ENCODE measurements at places on chromosomes 2 and 18. TPM values are rescaled to one million over a fixed set of nuclear protein-coding genes. Genes with fewer than 3 reads are reported as not detected.

Gene CIB4
- not detected for total RNA-seq

Gene PROKR1
- total RNA-seq, result not detected

Gene ROCK2
- 26.3 TPM for total RNA-seq

Gene SCN3A
- not detected for total RNA-seq

Gene GPC1
- 1.8 TPM for total RNA-seq

Gene RIT2
- total RNA-seq, result not detected

Gene TCF23
- total RNA-seq, result not detected

Gene MEP1B
- 0.20 TPM for total RNA-seq

Gene MATN3
- not detected for total RNA-seq

Gene FBXO15
- 0.90 TPM for total RNA-seq

Gene THAP4
- 55.9 TPM for total RNA-seq

Gene PFN4
- total RNA-seq, result not detected

DNA sequence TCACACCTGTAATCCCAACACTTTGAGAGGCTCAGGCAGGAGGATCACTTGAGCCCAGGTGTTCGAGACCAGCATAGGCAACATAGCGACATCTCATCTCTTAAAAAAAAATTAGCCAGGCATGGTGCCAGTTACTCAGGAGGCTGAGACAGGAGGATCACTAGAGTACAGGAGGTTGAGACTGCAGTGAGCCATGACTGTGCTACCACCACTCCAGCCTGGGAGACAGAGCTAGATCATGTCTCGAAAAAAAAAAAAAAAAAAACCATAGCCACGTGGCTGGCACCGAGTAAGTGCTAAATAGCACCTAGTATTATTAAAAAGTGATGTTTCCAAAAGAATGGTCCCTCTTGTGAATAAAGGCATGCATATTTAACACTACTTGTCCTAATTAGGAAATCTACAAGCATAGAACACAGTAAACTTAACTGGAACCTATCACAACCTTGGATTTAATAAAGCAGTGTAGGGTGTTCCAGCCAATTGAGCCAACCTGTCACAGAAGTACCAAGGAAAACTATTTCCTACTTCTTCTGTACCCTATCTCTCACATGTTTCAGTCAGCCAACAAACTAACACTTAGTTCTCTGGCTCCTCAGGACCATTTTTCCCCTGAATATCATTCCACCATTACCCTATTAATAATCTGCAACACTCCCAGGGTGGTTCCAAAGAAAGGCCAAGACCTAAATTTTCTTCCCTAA, 8.8 kb downstream of the RAB1A start:
- DNase-seq, result no peak
- H3K27me3 ChIP-seq, result no peaks in the 10 kb centered on the region
- H3K36me3 ChIP-seq, result no peaks in the 10 kb centered on the region
- H3K4me3 ChIP-seq, result no peak overlapping the region

GRCh38 chr2:82098617-82099016, 1794.1 kb upstream of the LRRTM1 start:
- no peak for DNase-seq
- H3K27ac ChIP-seq, result no peak overlapping the region
- H3K4me3 ChIP-seq, result no peak overlapping the region
- no peaks in the 10 kb centered on the region for H3K4me1 ChIP-seq

- H3K4me3 ChIP-seq, result no peak overlapping the region
- H3K36me3 ChIP-seq, result no peaks in the 10 kb centered on the region
- no peak for DNase-seq
- H3K27me3 ChIP-seq, result peaks cover under 1% of the 10 kb centered on the region
- no peak overlapping the region for H3K27ac ChIP-seq
- H3K4me1 ChIP-seq, result no peaks in the 10 kb centered on the region
Measured at GRCh38 chr2:46878886-46879285, 36.7 kb downstream of the MCFD2 start.

- H3K4me1 ChIP-seq, result peaks cover 53% of the 10 kb centered on the region
- no peaks in the 10 kb centered on the region for H3K36me3 ChIP-seq
- DNase-seq, result no peak
- H3K27me3 ChIP-seq, result no peaks in the 10 kb centered on the region
- H3K27ac ChIP-seq, result peak overlapping the region; percentile 24
Measured at GRCh38 chr2:54979321-54980044, 70.8 kb downstream of the RTN4 start.

GRCh38 chr2:168708080-168708479, 94.4 kb upstream of the NOSTRIN start:
- H3K36me3 ChIP-seq, result no peaks in the 10 kb centered on the region
- H3K27ac ChIP-seq, result no peak overlapping the region
- H3K4me3 ChIP-seq, result no peak overlapping the region

- no peak overlapping the region for H3K27ac ChIP-seq
- DNase-seq, result no peak
- peaks cover 6% of the 10 kb centered on the region for H3K4me1 ChIP-seq
- peaks cover 4% of the 10 kb centered on the region for H3K36me3 ChIP-seq
- H3K4me3 ChIP-seq, result no peak overlapping the region
Measured at GRCh38 chr2:217784996-217785543, 217.7 kb downstream of the TNS1 start.

DNA sequence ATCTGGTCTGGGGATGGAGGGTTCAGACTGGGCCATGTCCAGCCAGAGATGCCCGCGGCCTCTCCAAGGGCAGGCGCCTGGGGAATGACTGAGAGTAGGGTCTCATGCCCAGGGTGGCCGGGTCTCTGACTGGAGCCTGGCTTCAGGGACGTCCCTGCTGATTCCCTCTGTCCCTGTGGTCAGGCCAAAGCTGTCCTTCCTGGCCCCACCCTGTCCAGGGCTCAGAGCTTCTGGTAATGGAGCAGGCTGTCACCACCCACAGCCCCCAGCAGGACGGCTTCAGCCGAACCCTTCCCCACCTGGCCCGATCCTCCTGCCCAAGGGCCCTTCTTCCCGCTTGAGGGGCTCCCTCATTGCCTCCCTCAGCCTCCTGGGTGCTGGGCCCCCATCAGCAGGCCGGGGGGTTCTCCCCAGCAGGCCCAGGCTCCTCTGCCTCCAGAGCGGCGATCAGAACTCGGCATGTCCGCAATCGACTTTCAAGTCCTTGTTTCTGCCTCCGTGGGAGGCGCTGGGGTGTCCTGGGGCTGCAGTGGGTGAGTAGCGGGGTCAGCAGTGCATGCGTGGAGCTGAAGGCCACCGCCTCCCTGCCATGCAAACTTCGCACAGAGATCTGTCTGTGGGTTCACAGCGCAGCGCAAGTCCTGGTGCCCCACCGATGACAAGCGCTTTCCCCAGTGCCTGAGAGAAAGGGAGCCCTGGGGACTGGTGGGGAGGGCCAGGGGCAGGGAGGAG, 18.3 kb downstream of the RAMP1 start:
- peaks cover 6% of the 10 kb centered on the region for H3K4me1 ChIP-seq
- no peaks in the 10 kb centered on the region for H3K27me3 ChIP-seq
- no peaks in the 10 kb centered on the region for H3K36me3 ChIP-seq
- no peak overlapping the region for H3K27ac ChIP-seq

GRCh38 chr2:36516136-36516870, 81.7 kb downstream of the FEZ2 start:
- H3K4me1 ChIP-seq, result no peaks in the 10 kb centered on the region
- H3K27me3 ChIP-seq, result no peaks in the 10 kb centered on the region
- no peak overlapping the region for H3K27ac ChIP-seq
- H3K4me3 ChIP-seq, result no peak overlapping the region
- no peak for DNase-seq

- peak; percentile 99 for DNase-seq
- H3K4me1 ChIP-seq, result peaks cover 13% of the 10 kb centered on the region
- H3K36me3 ChIP-seq, result no peaks in the 10 kb centered on the region
- peak overlapping the region; percentile 84 for H3K27ac ChIP-seq
Measured at GRCh38 chr2:128027278-128027800, 520 bp downstream of the SAP130 start.

DNA sequence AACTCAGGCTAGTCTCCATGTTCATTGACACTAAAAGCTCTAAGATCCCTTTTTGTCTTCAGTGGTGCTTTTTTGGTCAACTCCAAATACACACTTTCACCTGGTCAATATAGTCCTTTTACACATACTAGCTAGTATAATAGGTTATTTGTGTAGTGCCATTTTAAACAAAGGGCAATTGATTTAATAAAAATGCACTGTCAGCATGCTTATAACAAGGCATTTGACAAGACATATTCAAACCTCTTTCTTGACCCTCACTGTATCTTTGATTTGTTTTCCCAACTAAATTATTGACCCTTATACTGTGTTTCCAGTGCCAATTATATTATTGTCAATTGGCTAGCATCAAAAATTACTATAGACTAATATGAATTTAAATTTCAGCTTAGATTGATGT, 1117.6 kb upstream of the DDX18 start:
- H3K4me3 ChIP-seq, result no peak overlapping the region
- no peak overlapping the region for H3K27ac ChIP-seq
- no peak for DNase-seq
- peaks cover 4% of the 10 kb centered on the region for H3K36me3 ChIP-seq
- H3K27me3 ChIP-seq, result no peaks in the 10 kb centered on the region

GRCh38 chr2:58293056-58293455, 51.9 kb upstream of the FANCL start:
- H3K4me1 ChIP-seq, result no peaks in the 10 kb centered on the region
- no peak for DNase-seq
- peaks cover 19% of the 10 kb centered on the region for H3K27me3 ChIP-seq

DNA sequence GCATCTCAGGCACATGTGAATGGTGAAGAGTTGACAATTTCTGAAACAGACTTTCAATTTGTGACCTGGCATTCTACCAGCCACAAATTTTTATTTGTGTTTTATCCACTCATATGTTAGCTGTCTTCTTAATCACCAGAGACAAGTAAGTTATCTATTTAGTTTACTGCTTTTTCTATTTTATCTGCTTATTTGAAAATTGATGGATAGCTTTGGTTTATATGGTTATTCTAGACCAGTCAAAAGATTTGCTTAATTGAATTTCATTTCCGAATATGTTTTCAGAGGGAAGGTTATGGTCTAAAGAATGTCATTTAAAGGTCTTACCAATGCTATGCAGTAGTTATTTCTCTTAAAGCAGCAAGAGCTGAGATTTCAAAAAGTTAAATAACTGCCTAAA, 43.5 kb upstream of the LRRTM1 start:
- peaks cover 4% of the 10 kb centered on the region for H3K36me3 ChIP-seq
- no peaks in the 10 kb centered on the region for H3K27me3 ChIP-seq
- H3K27ac ChIP-seq, result no peak overlapping the region
- H3K4me1 ChIP-seq, result no peaks in the 10 kb centered on the region

DNA sequence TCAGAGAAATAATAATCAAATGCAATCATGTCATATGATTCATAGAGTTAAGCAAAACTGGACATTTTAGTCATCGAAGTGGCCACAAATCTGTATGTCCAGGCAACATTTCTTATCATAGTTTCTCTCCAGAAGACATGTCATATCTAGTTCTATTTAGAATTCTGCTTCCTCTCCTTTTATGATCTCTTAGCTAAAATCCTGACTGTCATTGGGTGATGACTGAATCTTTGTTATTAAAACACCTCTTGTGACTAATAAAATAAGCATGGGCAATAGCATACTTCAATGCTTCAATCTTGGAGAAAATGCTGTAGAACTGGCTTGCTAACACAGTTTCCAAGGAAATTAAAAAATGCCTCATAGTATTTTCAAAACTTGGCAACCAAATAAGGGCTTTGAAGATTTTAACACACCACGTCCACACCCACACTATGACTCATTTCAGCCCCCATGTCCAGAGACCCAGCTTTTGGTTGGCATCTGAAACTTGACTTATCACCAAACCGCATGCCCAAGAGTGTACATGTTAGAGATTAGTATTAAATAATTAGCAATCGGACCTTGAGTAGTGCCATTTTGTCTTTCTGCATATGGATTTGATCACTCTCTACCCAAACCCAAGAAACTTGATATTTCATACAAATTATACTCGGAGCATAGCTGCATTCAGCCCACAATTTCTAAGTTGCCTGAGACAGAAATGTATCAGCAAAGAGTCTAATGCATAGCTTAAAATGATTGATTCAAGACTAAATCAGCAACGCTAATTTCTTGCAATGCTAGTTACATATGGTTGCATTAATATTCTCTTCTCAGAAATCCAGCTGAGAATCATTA, 106.5 kb upstream of the ETAA1 start:
- no peaks in the 10 kb centered on the region for H3K4me1 ChIP-seq
- DNase-seq, result no peak
- H3K27ac ChIP-seq, result no peak overlapping the region
- H3K36me3 ChIP-seq, result no peaks in the 10 kb centered on the region
- H3K27me3 ChIP-seq, result peaks cover 13% of the 10 kb centered on the region
- H3K4me3 ChIP-seq, result no peak overlapping the region

GRCh38 chr2:215915441-215915840, 97.9 kb downstream of the MREG start:
- DNase-seq, result no peak
- H3K36me3 ChIP-seq, result no peaks in the 10 kb centered on the region
- H3K4me3 ChIP-seq, result no peak overlapping the region
- peaks cover 20% of the 10 kb centered on the region for H3K4me1 ChIP-seq
- H3K27ac ChIP-seq, result no peak overlapping the region

- H3K36me3 ChIP-seq, result no peaks in the 10 kb centered on the region
- no peak overlapping the region for H3K4me3 ChIP-seq
- DNase-seq, result no peak
- no peaks in the 10 kb centered on the region for H3K27me3 ChIP-seq
- no peaks in the 10 kb centered on the region for H3K4me1 ChIP-seq
Measured at GRCh38 chr2:194591192-194591591, 1065.8 kb upstream of the SLC39A10 start.

DNA sequence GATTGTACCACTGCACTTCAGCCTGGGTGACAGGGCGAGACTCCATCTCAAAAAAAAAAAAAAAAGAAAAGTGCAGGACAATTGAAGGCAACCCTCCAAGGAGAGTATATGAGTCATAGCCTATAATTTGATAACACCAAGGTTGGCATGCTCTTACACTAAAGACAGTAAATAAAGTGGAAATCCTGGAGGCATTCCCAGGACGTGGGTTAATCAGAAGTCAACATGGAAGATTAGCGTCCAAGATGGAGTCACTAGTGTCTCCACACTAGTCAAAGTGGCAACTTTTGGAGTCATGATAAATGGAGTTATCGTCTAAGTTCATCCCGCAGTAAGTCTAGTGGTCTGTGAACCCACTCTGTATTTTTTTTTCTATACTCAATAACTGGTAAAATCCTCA, 21.2 kb upstream of the UGGT1 start:
- no peak overlapping the region for H3K4me3 ChIP-seq
- H3K4me1 ChIP-seq, result no peaks in the 10 kb centered on the region
- no peak overlapping the region for H3K27ac ChIP-seq
- no peaks in the 10 kb centered on the region for H3K36me3 ChIP-seq
- no peaks in the 10 kb centered on the region for H3K27me3 ChIP-seq

DNA sequence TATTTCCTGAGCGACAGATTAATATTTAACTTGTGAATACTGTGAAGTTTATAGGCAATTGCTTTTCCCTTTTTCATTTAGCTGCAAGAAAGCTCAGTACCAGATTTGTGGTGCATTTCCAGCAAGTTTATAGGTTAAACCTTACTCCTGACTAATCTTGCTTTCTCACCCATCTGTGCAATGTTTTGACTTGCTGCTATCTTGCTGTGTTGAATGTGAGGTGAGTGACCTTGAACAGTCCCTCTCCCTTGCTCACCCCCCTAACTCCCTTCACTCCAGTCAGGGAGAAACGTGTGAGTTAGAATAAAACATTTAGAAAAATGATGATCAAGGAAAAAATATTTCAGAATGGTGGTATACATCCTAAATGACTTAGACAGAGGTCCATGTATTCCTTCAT, 39.8 kb upstream of the PARD3B start:
- H3K27ac ChIP-seq, result no peak overlapping the region
- H3K4me3 ChIP-seq, result no peak overlapping the region
- H3K36me3 ChIP-seq, result no peaks in the 10 kb centered on the region
- no peak for DNase-seq
- no peaks in the 10 kb centered on the region for H3K4me1 ChIP-seq
